ENCODE measurements at places on chromosomes 2 and 18.
A peak's percentile ranks its signal among the peaks of the same experiment; 100 is the strongest.

DNA sequence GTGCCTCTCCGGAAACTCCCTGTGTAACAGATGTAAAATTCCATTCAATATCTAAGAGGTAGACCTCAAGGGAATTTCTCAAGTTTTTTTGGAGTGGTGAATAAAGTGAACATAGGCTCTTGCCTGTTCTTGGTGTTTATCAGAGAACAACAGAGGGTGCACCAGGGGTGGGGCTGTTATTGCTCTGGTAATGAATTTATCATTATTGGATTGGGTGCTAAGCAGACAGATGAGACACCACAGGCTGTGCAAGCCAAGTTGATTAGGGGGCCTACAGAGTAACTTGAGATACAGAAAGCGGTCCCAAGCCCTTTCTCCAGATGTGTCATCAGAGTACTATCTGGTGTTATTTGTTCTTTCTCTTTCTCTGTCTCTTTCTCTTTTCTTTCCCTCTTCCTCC is 286.3 kb downstream of the OSR1 start:
- DNase-seq, result no peak

DNA sequence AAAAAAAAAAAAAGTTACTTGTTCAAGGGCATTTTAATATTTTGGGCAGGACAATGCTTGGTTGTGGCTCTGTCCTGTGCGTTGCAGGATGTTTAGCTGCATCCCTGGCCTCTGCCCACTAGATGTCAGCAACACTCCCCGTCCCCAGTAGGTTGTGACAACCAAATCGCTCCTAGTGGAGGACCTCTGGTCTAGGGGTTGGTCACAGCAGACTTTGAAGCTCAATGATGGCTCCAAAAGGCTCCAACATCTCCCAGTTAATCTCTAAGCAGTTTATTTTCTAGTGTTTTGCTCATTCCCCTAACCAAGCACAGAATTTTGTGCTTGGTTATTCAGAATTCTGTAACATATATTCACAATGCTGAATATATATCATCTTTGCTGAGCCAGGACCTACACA is 67.0 kb downstream of the CHRNA1 start:
- DNase-seq, result peak; percentile 72

GRCh38 chr2:42028571-42029148 is 19.2 kb upstream of the PKDCC start:
- DNase-seq, result no peak

DNA sequence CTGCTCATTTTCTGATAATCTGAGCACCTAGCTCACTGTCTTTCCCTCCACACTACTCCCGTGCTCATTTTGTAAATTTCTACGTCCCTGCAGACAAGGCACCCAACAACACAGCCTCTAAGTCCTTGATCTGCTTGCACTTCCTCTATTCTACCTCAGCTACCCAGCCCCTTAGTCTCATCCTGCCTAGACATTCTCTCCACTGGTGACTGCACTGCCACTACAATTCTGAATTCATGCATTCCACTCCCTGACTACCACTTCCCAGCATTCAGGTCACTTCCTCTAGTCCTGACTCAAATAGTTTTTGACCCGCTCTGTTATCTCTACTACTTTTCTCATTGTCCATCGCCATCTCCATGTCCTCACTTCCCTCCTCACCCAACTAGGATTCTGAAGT is 155.7 kb downstream of the DYM start:
- no peak for DNase-seq

DNA sequence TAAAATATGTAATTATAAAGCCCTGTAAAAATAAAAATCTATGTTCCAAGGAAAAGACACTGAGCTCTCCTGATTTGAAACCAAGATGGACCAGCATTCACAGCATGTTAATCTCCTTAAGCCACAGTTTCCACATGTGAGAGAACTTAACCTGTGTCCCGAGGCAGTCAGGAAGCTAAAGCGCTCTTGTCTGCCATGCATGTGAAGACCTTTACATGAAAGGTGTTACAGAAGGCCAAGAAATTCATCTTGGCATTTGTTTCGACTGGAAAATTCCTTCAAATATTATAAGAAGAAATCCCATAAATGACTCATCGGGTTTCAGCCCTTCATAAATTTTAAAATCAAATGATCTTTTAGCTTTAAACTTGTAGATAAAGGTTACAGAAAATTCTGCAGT is 328.6 kb downstream of the CDH2 start:
- no peak for DNase-seq

- no peak for DNase-seq
These were observed 151.1 kb downstream of the GLI2 start for GRCh38 chr2:120886534-120887319.

DNA sequence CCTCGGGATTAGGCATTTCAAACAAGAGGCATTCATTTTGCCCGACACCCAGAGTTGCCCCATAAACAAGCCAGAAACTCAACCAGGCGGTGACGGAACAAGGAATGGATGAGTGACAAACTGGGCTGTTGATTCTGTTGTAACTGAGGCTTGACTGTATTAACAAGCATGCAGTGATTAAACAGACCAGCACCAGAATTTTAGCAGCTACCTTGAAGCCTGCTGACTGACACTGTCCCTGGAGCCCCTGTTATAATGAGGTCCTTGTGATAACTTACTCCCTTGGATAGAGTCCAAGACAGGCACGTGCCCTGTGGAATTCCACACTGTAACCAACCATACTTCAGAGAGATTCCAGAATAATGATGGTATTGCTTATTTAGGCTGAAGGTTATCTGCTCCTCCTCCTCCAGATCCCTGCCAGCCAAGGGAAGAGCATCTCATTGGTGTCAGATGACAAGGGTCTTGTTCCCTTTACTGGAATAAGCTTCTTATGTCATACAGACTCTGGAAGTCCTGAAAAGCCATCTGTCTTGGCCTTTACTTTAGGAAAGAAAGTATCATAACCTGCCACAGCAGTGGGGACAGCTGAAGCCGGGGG is 97.1 kb upstream of the RMDN2 start:
- DNase-seq, result no peak

DNA sequence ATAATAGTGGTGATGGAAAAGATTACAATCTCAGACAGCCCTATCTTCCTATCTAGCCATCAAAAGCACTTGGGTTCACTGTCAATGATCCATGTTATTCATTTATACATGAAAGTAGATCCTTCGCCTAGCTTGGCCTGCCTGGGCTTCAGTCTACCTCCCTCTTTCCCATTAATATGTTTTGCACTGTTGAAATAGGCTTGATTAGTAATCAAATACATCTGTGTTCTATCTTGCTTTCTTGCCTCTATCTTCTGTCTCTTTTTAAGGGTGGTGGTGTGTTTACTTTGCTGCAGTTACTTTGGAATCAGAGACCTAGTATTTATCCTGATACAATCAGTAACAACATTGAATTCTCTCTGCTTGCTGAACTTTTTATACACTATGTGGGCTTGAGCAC is 521.2 kb downstream of the TNS1 start:
- no peak for DNase-seq

GRCh38 chr2:72274380-72274797 is 126.7 kb upstream of the CYP26B1 start:
- DNase-seq, result no peak

DNA sequence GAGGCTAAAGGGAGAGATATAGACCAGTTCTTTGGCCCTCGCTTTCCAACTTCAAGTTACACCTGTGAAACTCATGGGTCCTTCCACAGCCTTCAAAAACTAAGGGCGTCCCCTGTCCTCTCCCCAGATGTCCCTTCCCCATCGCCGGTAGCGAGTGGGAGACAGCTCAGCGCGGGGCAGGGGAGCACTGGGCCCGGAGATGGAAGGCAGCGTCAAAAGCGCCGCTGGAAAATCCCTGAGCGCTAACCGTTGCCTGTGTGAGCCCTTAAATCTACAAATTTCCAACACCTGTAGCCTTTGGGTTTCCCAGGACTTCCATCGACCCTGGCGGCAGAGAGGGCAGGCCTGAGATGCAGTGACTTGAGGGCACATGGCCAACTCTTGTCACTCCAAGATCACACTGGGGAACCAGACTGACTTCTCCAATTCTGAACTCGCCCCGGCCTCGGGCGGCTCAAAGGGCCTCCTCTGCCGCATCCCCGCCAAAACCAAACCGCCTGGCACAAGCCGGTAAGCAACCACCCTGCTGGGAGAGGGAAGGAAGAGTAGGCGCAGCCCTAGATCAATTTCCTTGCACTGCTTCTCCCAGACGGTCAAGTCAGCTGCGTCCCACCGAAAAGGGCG is 879 bp upstream of the EPAS1 start:
- no peak for DNase-seq

DNA sequence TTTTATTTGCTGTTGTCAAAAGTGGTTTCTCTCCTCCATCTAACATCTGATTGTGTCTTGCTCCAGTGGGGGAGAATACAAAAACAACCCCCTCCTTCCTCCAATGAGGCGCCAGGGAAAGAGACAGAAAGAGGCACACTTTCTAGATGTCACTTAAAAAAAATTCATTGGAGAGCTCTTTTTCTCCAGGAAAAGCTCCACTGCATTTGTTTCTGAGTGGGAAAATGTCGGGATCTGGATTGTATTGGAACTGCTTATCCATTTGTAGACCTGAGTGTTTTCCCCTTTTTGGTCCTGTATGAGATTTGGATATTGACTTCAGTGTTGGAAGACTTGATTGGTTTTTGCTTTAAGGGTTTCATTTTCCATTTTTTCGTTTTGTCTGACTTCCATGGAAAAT is 995 bp downstream of the MBD5 start:
- DNase-seq, result no peak

DNA sequence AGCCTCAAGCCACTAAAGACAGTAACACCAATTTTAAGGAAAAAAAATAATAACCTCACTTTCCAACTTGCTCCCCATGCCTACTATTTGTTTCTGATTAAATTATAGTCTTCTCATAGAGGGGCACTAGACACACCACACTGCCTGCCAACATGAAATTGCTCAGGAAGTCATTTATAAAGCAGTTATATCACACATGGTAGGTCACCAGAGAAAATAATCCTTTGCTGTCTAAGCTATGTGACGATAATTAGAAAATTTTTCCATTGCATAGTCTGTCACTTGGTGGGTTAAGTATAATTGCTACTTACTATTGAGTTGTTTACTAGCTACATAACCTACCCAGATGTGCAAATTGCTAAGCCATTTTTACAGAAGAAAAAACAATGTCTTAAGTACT is 85.2 kb downstream of the INO80D start:
- DNase-seq, result no peak

- DNase-seq, result no peak
These were observed 124.7 kb upstream of the CAPN13 start for GRCh38 chr2:30931841-30932407.

- no peak for DNase-seq
These were observed 70.5 kb downstream of the PIK3C3 start for GRCh38 chr18:42025491-42025890.

DNA sequence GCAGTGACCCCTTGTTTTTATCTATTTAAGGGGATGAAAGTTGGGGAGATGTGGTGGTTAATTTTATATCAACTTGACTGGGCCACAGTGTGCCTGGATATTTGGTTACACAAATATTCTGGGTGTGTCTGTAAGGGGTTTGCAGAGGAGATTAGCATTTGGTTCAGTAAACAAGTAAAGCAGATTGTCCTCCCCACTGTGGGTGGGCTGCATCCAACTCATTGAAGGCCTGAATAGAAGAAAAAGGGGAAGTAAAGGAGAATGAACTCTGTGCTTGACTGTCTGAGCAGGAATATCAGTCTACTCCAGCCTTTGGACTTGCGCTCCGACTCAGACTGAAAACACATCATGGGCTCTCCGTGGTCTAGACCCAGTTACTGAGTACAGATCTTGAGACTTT is 80.9 kb downstream of the GCA start:
- no peak for DNase-seq

GRCh38 chr2:20110876-20111275 is 59.4 kb upstream of the LAPTM4A start:
- DNase-seq, result no peak

- no peak for DNase-seq
These were observed 42.1 kb downstream of the ST6GAL2 start for GRCh38 chr2:106843910-106844250.

GRCh38 chr2:111634050-111634794 is 249.8 kb downstream of the ANAPC1 start:
- DNase-seq, result peak; percentile 41

DNA sequence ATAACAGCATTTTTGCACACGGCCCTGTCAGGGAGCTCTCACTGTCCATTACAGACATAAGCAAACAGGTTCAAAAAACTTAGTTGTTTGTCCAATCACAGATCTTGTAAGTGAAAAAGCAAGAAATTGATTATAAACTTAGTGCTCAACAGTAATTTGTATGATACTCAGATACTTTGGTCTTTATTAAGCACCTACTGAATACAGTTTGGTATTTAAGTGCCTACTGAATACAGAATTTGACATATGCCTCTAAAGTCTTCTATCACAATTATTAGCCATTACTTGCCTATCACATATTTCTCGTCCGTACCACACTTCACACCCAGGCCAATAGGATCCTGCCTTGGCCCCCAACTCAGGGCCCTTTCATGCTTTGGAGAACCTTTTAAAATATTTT is 283.1 kb downstream of the SUCLG1 start:
- DNase-seq, result no peak

DNA sequence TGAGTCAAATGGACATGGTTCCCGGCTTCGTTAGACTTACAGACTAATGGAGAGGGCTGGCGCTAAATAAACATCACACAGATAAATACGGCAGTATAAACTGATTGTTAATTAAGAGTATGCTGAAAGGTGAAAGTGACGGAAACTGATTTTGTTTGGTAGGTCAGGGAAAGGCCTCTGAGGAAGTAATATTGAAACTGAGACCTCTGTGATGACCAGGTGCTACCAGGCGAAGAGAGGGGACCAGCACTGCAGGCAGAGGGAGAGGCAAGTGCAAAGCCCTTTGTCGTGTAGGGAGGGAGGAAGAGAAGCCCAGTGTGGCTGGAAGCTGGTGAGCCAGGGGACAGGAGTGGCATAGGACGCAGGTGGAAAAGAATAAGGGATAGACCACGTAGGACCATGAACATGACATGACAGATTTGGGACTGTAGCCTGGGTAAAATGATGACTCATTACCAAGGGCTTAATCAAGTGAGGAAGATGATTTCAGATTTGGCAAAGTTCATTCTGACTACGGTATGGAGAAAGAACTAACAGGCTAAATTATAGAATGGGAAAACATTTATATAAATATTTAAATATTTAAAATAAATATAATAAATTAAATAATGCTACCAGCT is 433.1 kb downstream of the NCKAP5 start:
- no peak for DNase-seq

- DNase-seq, result no peak
These were observed 896 bp upstream of the AFF3 start for GRCh38 chr2:100143286-100143685.

GRCh38 chr2:223941579-223942277 is 3.4 kb downstream of the WDFY1 start:
- DNase-seq, result peak; percentile 51

- no peak for DNase-seq
These were observed 131.4 kb downstream of the CD8B2 start for GRCh38 chr2:106618614-106619013.

GRCh38 chr2:68463287-68463877 is 3.7 kb downstream of the FBXO48 start:
- peak; percentile 76 for DNase-seq

- no peak for DNase-seq
These were observed 11.7 kb downstream of the LYPD6B start for GRCh38 chr2:149050188-149050587.

GRCh38 chr2:98704499-98705332 is 26.2 kb downstream of the MGAT4A start:
- DNase-seq, result no peak

Data from CD4-positive, alpha-beta T cell treated with Interleukin-10 for 1 hour (primary cell).